ENCODE measurements at places on chromosomes 7 and 10. TPM values are rescaled to one million over a fixed set of nuclear protein-coding genes. Genes with fewer than 3 reads are reported as not detected.

DNA sequence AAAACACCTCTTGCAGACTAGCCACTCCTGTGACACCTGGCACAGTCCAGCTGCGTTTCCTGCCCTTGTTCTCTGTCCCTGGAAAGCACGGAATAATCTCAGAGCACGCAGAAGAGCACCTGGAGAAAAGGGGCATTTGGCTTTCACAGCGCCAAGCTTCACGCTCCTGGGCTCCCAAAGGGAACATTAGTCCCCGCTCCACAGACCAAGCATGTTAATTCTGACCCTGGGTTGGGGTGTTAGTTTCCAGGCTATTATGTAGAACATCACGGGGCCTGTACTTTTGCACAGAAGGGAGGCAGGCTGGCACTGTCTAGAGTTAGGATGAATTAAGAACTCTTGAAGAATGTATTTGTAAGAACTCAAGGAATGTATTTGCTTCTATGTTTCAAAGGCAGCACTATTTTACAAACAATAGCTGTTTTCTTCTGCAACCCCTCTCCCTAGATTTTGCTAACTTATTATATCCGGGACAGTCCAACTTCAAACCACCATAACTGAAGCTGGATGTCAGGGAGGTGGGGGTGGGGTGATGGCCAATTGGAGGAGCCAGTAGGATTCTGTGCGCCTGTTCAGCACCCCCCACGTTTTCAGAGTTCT is 62.2 kb upstream of the TRIM8 start:
- DNase-seq = no peak

DNA sequence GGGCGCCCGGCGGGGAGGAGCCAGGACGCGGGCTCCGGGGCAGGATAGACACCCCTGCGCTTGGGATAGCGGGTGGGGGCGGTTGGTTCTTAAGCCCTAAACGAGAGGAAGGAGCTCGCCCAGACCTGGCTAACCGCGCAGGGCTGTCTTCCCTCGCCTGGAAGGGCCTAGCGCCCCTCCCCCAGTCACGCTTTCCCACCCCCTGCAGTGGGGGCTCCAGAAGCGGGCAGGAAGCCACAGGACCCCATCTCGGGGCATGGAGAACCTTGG is 6.5 kb downstream of the SHH start:
- no peak for DNase-seq

DNA sequence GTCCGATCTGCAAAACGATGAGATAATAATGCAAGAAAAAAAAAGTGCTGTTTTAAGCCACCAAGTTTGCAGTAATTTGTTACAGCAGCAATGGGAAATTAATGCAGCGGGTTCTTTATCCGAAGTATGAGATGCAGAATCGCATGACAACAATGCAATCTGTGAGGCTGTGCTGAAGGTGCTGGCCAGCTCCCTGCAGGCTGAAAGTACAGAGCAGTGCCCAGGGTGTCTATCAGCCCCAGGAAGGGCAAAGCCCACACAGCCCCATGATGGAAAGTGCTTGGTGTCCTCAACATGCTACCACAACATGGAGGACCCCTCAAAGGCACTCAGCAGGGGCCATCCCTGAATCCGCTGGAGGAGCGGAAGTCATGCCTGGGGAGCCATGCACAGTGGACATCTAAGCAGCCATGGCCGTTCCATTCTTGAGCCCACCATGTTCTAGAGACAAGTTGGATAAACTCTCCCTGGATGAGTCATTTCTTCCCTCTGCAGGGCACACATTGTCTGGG is 199.5 kb upstream of the PFKP start:
- DNase-seq = no peak

DNA sequence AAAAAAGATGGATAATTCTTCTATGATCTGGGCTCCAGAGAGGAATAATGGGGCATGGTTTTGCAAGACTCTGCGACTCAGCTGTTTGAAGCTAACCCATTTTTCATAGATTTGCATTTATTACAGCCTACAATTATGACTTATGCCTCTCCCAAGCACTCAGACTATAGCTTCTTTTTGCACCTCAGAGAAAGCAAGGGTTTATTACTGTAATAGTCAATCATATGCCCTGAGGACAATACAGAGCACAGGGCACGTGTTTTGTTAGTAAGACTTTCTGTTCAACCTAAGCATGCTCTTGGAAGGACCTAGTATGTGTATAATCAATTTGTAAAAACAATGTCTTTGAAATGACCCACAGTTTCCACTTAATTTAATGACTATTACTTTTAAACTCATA is 221.2 kb downstream of the PARD3 start:
- DNase-seq = no peak

GRCh38 chr7:79719216-79719615 is 265.7 kb upstream of the MAGI2 start:
- no peak for DNase-seq

GRCh38 chr7:43888993-43889945 is 17.1 kb downstream of the URGCP start:
- DNase-seq = no peak

- no peak for DNase-seq
Observed at GRCh38 chr7:87234949-87235348, 15.4 kb upstream of the TMEM243 start.

DNA sequence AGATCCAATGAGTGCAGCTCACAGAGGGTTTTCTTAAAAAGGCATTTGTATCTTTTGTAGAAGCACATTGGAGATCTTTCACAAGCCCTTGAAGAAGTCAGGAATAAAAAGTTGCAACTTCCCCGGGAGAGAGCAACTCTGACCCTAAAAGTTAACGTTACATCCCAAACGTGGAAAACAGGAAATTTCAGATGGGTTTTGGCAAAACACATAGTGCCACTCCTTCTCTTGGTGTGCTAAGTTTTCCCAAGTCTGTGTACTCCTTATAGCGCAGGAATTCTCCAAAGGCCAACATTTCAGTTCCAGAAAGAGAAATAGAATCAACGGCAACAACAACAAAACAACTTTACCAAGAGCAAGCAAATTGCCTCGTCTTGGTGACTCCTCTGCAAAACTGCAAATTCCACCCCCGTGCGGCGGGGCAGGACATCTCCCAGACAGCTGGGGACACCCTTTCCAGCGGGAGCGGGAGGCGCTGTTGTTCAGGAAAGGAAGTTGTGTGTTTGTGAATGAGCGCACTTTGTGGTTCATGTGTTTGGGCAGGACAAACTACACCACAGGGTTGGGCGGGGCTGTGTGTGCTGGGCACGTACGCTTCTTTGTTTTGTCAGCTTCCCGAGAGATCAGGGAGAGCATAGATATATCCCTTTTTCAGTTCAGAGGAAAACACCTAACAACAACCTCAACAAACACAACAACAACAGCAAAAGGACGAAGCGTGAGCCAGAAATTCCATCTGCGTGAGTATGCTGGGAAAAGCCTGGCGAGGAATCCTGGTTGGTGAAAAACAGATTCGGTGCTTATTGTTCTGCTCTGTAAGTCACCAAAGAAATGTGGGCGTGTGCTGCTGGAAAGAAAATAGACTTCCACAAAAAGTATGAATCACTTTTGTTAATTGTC is 294.7 kb upstream of the PITRM1 start:
- DNase-seq = peak; percentile 59

- DNase-seq = no peak
Observed at GRCh38 chr7:120725376-120726039, 132.4 kb downstream of the TSPAN12 start.

GRCh38 chr10:113052076-113052830 is 102.2 kb downstream of the TCF7L2 start:
- no peak for DNase-seq

GRCh38 chr7:15433151-15433550 is 128.7 kb downstream of the AGMO start:
- no peak for DNase-seq

- no peak for DNase-seq
Observed at GRCh38 chr7:40847921-40848320, 713.1 kb downstream of the SUGCT start.

DNA sequence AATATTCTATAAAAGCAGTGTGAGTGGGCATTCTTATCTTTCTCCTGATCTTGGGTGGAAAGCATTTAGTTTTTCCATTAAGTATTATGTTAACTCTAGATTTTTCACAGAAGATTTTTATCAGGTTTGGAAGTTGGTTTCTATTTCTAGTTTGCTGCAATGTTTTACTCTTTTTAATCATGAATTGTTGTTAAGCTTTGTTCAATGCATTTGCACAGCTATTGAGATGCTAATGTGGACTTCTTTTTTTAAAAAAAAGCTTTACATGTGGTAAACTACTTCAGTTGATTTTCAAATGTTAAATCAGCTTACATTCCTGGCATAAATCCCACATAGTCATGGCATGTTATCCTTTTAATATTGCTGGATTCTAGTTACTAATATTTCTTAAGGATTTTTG is 363.6 kb upstream of the NRP1 start:
- no peak for DNase-seq

- DNase-seq = no peak
Observed at GRCh38 chr7:141820067-141820466, 21.2 kb downstream of the PRSS37 start.

MTURN gene
- 35.7 TPM for total RNA-seq

NUTM2E gene
- total RNA-seq = 0.31 TPM

RBP3 gene
- not detected for total RNA-seq

NUDT13 gene
- total RNA-seq = 1.8 TPM

PLCE1 gene
- total RNA-seq = 7.4 TPM

CACNB2 gene
- total RNA-seq = 25.7 TPM

TMEM184A gene
- not detected for total RNA-seq

ATOH7 gene
- 0.23 TPM for total RNA-seq

SUN3 gene
- not detected for total RNA-seq

Measured in ovary (tissue), 10 donors.